ENCODE measurements at places on chromosomes 1 and 21. TPM values are rescaled to one million over a fixed set of nuclear protein-coding genes. Genes with fewer than 3 reads are reported as not detected.

DNA sequence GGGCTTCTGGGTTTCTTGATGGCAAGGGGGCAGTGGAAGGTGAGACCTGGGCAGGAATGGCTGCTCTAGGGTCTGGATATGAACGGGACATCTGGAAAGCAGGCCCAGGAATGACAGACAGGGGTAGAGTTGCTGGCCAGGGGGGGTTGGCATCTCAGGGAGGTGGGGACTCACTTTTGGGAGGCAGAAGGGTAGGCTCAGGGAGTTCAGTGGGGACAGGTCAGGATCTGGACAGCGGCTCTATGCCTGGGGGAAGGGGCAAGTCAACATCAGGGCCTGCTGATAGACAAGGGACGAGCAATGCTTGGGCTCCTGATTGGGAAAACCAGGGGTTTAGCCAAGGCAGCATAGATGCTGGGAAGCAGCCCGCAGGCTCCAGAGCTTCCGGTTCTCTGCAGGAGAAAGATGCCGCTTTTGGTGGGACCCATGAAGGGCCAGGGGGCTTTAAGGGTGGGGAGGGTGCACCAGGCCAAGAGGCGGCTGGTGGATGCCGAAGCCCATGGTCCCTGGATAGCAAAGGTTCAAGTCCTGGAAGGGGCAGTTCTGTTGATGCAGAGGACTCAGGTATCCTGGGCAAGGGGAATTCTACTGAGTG is 21.9 kb downstream of the IGFN1 start:
- DNase-seq = no peak

DNA sequence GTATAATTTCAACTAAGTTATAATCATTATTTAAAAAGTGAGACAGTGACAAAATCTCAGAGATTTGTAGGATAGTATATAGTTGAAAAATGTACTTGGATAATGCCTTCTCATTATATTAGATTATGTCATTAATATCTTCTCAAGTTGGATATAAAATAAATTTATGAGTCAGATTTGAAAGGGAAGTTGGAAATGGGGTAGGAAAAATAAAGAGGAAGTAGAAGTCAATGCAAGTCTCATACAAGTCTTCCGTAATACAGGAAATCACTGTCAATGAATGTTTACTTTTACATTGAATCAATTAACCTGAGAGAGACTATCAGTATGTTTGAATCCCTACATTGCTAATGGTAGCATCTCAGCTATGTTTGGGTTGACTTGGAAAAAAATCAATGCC is 16.2 kb upstream of the RNPC3 start:
- no peak for DNase-seq

GRCh38 chr1:167429612-167430011 is 88.7 kb downstream of the CD247 start:
- DNase-seq = no peak

- no peak for DNase-seq
Observed at GRCh38 chr1:238119861-238120260, 229.1 kb upstream of the ZP4 start.

DNA sequence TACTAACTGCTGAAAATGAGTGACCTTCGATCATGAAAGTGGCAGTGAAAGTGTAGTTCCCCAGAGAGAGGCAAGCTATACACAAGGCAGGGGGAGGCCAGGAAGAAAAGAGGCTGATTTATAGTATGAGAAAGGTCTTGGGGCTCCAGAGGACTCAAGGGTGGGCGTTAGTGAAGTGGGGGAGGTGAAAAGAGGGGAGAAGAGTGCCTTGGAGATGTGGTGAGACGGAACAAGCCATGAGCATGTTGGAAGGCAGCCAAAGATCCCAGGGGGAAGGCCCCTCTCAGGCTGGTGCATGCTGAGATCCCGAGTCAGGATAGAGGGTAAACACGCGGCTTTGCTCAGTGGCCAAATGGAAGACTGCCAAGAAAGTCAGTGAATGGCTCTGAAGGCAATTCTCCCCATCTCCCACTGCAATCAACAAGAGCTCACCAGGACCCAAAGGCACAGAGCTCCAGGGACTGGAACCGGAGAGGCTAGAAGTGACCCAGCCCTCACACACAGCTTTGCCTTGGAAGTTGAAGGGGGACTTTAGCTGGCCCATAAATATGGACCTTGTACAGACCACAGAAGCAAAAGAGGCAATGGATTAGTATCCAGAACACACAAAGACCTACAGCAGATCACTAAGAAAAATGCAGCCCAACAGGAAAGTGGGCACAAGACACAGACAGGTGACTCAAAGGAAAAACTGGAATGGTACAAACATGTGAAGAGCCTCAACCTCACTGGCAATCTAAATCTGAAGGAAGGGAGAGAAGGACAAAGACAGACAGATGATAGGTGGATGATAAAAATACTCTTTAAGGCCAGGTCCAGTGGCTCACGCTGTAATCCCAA is 49.6 kb downstream of the HSF2BP start:
- DNase-seq = peak; percentile 59

Gene MAEL
- not detected for total RNA-seq
